ENCODE measurements at places on chromosomes 2 and 18.

DNA sequence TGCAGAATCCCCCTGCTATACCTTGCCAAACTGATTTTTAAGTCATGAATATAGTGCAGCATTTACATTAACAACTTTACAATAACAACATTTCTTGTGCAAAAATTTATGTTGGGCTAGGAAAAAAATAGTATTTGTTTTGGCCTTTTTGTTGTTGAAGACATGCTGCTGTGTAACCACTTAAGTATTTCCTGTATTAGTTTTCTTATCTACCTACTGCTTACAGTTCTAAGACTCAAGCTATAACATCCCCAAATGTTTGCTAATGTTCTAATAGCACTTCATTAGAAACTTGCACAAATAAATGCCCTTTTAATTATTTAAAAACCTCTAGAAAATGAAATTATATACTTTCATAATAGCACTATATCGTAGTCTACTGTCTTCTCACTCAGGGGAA is 154.3 kb upstream of the DOCK10 start:
- no peak for DNase-seq

- no peak for DNase-seq
These were observed 30.7 kb downstream of the IMPA2 start for GRCh38 chr18:12011957-12012549.

- no peak for DNase-seq
These were observed 88.7 kb upstream of the ATL2 start for GRCh38 chr2:38465789-38466127.

DNA sequence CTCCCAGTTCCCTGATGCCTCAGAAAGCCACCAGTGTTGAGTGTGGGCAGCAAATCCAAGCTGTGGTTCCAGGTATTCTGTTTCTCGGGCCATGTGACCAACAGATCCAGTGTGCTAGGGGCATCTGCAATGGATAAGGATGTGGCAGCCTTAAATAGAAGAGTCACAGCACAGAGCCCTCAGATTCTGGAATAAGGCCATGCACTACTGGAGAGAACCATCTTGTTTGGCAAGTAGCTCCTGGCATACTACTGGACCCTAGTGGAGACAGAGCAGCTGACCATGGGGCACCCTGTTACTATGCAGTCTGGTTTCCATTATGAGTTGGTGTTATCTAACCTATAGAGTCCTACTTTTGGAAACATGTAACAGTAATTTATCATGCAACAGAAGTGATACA is 53.3 kb upstream of the ZBTB7C start:
- DNase-seq: no peak

DNA sequence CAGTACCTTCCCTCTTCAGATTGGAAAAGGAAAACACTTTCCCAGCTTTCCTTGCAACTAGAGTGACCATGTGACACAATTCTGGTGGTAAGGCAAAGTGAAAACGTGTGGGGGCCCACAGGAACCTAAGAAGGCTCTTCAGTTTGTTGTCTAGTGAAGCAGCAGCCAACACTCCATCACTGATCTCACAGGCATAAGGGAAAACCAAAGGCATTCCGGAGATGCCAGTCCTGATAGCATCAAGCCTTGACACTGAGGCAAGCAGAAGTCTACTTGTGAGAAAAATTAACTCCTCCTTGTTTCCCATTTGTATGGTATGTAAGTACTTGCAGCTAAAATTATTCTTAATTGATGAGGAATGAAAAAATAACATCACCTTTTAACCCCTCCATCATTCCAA is 88.3 kb downstream of the ETAA1 start:
- no peak for DNase-seq

GRCh38 chr18:73639788-73640187 is 507.8 kb downstream of the FBXO15 start:
- no peak for DNase-seq

- DNase-seq: no peak
These were observed 3.1 kb downstream of the SP3 start for GRCh38 chr2:173962031-173962430.

- no peak for DNase-seq
These were observed 50.2 kb upstream of the ANKRD44 start for GRCh38 chr2:197360744-197361156.

DNA sequence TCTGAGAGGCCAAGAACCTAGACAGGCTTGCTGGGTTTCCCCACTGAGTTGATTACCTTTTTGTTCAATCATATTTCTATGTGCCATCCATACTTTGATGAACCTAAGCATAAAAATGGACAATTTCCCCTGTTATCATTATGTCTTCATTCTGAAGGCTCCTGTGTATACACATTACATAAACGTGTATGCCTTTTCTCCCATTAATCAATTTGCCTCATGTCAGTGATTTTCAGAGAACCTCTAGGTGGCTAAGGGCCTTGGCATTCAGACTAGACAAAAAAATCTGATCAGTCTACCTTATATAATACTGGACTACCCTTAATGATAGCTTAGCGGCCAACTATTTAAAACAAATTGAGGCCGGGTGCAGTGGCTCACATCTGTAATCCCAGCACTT is 4.1 kb upstream of the PEX13 start:
- DNase-seq: no peak

DNA sequence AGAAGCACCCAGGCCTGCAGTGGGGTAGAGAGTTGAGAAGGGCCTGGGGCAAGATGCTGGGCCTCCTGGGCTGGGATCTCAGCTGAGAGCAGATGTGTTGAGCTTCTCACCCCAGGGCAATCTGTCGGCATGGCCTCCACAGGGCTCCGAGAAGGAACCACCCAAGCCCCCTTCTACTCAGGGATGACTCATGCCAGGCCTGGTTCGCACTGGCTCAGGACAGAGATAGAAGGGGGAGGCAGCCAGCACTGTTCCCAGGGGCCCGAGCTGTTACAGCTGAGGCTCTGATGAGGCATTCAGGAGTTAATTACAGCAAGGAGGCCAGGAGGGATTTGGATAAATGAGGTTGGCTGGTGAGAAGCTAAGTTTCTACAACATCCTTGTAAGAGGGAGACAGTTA is 62.5 kb downstream of the CENPO start:
- no peak for DNase-seq

GRCh38 chr2:460861-461260 is 173.0 kb upstream of the ALKAL2 start:
- no peak for DNase-seq

DNA sequence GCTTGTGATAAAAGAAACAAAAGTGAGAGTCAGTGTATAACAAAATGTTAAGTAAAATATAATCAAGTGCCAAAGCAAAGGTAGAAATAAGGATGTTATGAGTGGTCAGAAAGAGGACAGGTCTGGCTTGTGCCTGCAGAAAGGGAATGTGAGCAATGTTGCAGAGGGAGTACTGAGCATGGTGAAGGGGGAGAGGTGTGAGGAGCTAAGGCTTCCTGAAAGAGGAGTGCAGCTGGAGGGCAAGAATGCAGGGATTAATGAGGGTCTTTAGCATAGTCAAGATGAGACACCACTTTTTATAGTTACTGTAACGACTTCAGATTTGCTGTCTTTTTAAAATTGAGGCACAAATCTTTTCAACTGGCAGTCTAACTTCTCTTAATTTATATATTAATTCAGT is 22.0 kb upstream of the FIGN start:
- DNase-seq: no peak

DNA sequence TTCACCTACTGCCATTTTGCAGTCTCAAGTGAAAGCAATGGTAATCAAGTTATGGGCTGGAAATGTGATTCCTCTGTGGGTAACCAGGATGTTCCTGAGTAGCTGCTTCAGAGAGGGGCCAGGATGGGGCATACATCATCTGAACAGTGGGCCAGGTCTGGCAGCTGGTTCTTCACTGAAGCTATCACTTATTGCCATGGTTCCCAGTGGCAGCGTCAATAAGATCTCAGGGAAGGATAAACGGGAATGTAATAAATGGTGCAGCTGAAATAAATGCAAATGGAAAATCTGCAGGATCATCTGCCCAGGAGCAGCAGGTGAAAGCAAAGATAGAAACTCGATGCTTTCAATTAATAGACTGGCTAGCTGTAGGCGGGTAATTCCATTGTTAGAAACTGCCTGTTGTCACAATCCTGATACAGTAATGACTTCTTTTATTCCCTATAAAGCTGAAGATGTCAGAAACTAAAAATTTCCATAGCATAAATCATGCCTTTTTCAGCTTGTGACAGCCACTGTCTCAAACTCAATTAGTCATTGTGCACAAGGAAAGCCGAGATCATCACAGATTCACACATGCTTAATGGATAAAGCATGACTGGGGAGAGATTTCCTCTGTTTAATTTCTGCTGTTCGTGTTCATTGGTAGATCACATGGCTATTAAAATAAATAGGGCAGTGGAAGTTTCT is 56.2 kb upstream of the CCDC85A start:
- DNase-seq: peak; percentile 73

DNA sequence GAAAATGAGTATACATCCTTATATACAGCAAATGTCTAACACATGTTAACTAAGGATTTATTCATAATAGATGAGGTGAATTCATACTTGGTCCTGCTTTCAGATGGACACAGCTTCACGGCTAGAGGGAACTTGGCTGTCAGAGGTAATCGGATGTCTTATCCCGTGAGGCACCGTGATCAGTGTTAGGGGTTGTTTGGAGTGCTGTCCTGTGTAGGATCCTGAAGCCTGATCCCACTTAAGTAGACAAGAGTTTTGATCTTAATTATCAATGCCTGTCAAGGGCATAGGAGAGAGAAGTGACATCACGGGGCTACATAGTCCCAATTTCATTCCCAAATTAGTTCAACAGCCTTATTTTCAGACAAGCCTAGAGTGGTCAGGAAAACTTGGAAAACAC is 204.6 kb downstream of the RNF144A start:
- no peak for DNase-seq

DNA sequence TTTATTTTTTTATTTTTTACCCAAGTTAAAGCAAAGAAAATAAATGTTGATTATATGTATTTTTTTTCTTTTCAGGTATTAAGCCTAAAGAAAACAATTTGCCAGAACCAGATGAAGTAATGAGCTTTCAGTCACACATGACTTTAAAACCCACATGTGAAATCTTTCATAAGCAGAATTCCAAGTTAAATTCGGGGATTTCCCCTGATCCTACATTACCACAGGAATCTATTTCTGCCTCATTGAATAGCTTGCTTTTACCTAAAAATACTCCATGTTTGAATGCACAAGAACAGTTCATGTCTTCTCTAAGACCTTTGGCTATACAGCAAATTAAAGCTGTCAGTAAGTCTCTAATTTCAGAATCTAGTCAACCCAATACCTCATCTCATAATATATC is 26.6 kb downstream of the GEN1 start:
- DNase-seq: no peak

GRCh38 chr2:239026711-239027361 is 179.0 kb downstream of the TWIST2 start:
- DNase-seq: no peak

- no peak for DNase-seq
These were observed 58.4 kb downstream of the TCF4 start for GRCh38 chr18:55529581-55529980.

DNA sequence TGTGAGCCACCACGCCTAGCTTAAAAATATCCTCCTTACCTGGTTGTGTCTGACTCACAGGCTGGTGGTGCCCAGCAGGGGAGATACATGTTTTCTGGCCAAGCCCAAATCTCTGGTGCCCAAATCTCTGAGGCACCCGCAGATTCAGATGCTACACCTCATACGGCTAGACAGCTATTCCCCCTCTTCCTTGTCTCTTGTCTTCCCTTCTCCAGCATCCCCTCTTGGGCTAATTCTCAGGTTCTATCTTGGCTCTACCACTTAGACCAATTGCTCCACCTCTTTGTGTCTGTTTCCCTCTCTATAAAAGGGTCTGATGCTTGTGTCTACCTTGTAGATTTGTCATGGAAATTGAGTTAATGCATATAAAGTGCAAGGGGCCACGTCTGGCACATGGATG is 13.4 kb downstream of the LAMA3 start:
- DNase-seq: no peak

DNA sequence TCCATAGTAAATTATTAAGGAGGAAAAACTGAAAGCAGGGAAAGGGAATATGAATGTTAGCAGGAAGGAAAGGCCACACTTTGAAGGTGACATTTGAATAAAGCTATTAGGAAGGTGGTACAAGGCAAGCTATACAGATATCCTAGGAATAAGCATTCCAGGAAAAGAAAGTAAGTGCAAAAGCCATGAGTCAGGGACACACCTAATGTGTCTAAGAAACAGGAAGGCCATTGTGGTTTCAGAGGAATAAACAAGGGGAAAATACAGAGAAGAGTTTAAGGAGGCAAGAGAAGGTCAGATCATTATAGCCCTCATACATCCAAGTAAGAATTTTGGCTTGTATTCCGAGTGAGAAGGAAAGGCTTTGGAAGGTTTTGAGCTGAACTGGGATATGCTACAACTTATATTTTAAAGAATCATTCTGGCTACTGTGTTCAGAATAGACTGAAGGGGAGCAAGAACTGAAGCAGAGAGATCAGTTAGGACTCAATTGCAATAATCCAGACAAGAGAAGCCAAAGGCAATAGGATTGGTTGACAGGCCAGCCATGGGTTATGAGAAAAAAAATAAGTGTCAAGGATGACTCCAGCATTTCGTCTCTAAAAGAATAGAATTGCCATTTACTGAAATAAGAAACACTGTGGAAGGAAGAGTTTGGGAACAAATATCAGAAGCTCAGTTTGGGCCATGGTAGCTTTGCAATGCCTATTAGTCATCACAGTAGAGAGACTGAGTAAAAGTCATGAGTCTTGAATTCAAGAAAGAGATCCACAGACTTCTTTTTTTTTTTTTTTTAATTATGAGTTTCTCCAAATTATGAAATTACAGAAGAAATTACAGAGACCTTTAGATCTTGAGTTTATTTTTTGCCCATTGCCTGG is 11.3 kb downstream of the RAD51AP2 start:
- DNase-seq: no peak

DNA sequence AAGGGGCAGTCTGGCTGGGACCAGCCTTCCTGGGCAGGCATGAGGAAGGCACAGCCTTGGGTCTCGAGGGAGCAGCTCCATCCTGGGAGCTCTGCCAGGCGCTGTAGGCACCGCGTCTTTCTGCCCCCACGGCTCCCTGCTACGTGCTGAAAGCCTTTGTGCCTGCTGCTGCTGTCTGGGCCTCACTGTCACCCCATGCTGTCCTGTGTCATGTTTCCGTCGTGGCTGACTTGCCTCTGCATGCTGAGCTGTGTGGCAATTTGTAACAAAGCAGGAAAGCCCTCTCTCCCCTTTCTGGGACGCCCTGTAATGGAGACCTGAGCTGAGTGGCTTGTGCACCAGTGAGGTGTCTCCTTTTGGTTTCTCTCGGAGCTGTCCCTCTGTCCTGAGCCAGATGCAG is 152.5 kb downstream of the TSN start:
- peak; percentile 41 for DNase-seq

DNA sequence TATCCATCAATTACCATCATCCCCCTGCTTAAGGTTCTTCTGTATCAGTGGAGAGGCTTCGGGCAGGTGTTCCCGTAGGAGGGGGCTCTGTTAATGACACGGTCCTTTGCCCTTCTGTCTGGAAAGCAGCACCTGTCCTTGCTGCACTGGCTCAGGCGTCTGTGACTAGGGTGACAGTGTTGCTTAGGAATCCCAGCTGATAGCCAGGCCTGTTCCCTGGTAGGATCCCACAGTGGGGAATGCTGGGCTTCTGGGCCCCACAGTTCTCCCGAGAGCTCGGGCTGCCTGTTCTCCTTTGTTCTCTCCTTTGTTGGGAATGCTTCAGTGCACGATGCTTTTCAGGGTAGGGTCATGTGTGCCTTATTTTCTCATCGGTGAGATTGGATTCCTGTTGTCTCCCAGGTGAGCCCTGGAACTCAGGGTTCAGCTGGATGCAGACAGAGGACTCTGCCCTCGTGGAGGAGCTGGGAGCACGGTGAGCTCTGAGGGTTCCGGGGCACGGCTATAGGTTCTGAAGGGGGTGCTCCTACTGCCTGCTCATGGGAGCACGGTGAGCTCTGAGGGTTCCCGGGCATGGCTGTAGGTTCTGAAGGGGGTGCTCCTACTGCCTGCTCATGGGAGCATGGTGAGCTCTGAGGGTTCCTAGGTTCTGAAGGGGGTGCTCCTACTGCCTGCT is 9.6 kb downstream of the SNTG2 start:
- peak; percentile 27 for DNase-seq
